ENCODE measurements at places on chromosomes 12 and 14.
A peak's percentile ranks its signal among the peaks of the same experiment; 100 is the strongest.

- no peak overlapping the region for H3K4me3 ChIP-seq
- no peak for DNase-seq
- H3K27me3 ChIP-seq: no peaks in the 10 kb centered on the region
- no peaks in the 10 kb centered on the region for H3K36me3 ChIP-seq
- H3K4me1 ChIP-seq: no peaks in the 10 kb centered on the region
These were observed 3.8 kb downstream of the SDSL start for GRCh38 chr12:113425960-113426453.

- H3K27me3 ChIP-seq: no peaks in the 10 kb centered on the region
- DNase-seq: no peak
- H3K4me1 ChIP-seq: no peaks in the 10 kb centered on the region
- H3K27ac ChIP-seq: no peak overlapping the region
These were observed 112.2 kb upstream of the FKBP4 start for GRCh38 chr12:2682296-2683251.

DNA sequence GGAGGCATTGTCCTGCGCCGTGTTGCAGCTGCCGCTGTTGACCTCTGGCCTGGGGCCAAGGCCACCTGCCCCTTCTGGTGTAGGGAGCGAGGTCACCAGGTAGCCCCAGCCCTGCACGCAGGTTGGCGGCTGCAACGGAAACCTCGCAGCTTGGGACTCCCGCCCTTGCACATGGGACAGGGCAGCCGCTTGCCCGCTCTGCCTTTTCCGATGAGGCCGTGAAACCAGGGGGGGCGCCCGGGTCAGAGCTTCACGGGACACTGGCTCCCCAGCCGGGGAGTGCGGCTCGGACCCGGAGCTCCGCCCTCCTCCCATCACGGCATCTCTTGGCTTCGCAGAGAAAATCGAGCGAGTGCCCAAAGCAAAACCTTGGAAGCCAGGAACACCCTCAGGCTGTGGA is 25.4 kb downstream of the DNAH10 start:
- H3K27ac ChIP-seq: no peak overlapping the region
- DNase-seq: no peak
- no peaks in the 10 kb centered on the region for H3K27me3 ChIP-seq
- no peaks in the 10 kb centered on the region for H3K4me1 ChIP-seq

DNA sequence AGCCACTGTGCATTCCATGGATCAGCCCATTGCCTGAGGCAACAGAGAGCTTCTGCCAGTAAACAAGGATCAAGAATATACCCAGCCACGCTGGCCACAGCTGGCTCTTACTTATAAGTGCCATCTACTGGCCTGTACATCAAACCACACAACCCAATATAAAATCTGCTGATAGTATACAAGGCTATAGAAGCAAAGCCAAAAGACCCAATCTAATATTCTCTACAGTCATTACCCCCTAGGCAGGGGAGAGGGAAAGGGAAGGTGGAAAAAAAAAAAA is 4.4 kb upstream of the FAM186B start:
- no peak overlapping the region for H3K27ac ChIP-seq
- no peak overlapping the region for H3K4me3 ChIP-seq
- H3K27me3 ChIP-seq: no peaks in the 10 kb centered on the region

- no peaks in the 10 kb centered on the region for H3K27me3 ChIP-seq
- no peaks in the 10 kb centered on the region for H3K36me3 ChIP-seq
- DNase-seq: no peak
These were observed 127.3 kb downstream of the EFCAB11 start for GRCh38 chr14:89827265-89827664.

GRCh38 chr12:131091976-131092691 is 138.4 kb downstream of the ADGRD1 start:
- peaks cover 3% of the 10 kb centered on the region for H3K27me3 ChIP-seq
- H3K4me3 ChIP-seq: no peak overlapping the region
- no peak for DNase-seq
- no peaks in the 10 kb centered on the region for H3K4me1 ChIP-seq

DNA sequence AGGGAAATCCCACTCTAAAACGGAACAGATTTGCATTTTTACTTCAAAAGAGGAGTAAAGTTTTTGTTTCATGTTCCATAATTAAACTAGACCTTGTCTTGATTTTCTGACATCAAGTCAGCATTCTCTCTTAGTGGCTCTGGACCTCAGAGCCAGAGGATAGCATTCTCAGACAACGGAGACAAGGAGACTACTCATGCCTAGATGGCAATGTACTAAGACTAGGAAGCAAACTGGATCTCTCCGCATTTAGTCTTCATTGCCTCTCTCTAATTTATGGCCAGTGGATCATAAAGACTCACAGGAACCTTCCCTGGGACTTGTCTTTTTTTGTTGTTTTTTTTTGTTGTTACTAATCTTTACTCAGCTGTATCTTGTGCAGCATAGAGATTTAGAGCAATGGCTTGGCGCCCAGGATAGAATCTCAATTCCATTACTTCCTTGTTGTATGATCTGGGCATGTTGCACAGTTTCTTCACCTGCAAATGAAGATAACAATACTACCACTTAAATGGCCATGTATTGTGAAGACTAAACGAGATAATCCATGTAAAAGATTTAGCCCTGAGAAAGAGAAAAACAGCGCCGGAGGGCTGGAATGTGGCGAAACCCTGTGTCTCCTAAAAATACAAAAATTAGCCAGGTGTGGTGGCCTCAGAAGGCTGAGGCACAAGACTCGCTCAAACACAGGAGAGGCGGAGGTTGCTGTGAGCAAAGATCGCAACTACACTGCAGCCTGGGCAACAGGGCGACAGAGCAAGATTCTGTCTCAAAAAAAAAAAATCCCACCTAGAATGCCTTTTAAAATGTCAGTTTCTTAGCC is 4.0 kb upstream of the GEMIN2 start:
- peaks cover 3% of the 10 kb centered on the region for H3K4me1 ChIP-seq
- no peak for DNase-seq
- H3K27ac ChIP-seq: no peak overlapping the region
- no peaks in the 10 kb centered on the region for H3K36me3 ChIP-seq

DNA sequence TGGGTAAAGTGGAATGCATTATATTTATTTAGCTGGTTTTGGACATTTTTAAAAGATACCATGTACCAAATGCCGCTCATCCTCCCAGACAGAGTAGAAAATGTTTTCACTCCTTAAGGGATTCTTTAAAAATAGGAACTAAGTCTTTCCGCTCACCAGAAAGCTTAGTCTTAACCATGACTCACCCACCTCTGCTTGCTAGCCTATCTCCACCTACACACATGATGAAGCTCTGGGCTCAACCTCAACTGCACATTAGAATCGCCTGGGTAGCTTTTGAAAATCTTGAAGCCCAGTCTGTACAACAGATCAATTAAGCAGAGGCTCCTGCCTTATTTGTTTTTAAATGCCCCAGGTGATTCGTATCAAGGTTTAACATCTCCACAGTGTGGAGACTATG is 260.5 kb downstream of the NEDD1 start:
- no peak overlapping the region for H3K27ac ChIP-seq
- DNase-seq: no peak
- no peak overlapping the region for H3K4me3 ChIP-seq
- H3K4me1 ChIP-seq: no peaks in the 10 kb centered on the region
- no peaks in the 10 kb centered on the region for H3K27me3 ChIP-seq

DNA sequence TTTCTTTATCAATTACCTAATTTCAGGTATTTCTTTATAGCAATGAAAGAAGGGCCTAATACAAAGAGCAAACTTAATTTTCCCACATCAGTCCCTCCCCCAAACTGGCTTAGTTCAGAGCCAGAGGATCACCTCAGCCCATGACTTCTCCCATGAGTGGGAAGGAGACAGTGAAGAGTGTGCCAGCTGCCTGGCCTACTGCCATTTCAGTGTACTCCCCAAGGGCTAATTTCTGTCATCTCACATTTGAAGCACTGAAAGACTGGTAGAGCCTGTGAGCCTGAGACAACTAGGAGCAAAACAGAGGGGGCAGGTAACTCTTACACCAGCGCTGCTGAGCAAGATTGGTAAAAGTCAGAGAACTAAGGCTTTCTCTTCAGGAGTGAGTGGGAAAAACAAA is 29.1 kb upstream of the ADAM20 start:
- peaks cover 7% of the 10 kb centered on the region for H3K36me3 ChIP-seq
- no peaks in the 10 kb centered on the region for H3K4me1 ChIP-seq
- H3K27me3 ChIP-seq: no peaks in the 10 kb centered on the region
- DNase-seq: no peak

GRCh38 chr14:73717266-73717665 is 3.1 kb upstream of the PNMA1 start:
- H3K36me3 ChIP-seq: peaks cover 5% of the 10 kb centered on the region
- no peaks in the 10 kb centered on the region for H3K27me3 ChIP-seq
- H3K4me3 ChIP-seq: no peak overlapping the region
- DNase-seq: no peak

DNA sequence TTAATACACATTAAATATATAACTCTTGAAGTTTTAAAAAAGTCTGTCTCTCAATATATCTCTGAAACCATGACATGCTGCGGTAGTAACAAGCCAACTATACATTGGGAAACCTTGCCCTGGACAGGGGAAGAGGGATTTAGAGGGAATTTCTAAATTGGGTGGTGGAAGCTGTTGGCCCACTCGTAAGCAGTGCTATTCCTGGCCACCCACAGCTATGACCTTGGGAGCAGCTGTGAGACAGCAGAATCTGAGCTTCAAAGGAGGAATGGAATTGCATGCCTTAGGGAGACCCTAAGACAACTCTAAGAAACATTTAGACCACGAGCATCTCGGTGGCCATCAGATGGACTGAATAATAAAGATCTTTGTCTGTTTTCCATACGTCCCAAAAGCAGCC is 15.8 kb upstream of the GCH1 start:
- H3K27me3 ChIP-seq: no peaks in the 10 kb centered on the region
- no peak overlapping the region for H3K4me3 ChIP-seq
- DNase-seq: no peak
- H3K4me1 ChIP-seq: no peaks in the 10 kb centered on the region
- no peaks in the 10 kb centered on the region for H3K36me3 ChIP-seq

DNA sequence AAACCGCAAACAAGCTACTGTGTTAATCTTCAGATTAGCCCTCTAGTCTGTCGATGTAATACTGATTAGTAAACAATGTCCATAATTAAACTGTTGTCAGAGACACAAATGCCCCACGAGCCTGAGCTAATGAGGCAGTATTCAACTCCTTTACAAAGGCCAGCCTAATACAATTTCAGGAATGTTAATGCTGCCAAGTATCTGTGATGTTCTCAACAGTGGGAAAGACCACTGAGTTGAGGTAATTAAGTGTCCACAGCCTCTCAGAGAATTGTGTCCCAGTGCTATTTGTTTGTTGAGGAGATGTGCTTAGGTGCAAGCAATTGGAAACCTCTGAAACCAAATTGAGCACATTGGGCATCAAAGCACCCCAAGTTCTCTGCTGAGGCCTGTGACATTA is 139.4 kb upstream of the CDKN3 start:
- H3K4me1 ChIP-seq: no peaks in the 10 kb centered on the region
- H3K27ac ChIP-seq: no peak overlapping the region
- no peak for DNase-seq
- H3K4me3 ChIP-seq: no peak overlapping the region
- no peaks in the 10 kb centered on the region for H3K36me3 ChIP-seq

DNA sequence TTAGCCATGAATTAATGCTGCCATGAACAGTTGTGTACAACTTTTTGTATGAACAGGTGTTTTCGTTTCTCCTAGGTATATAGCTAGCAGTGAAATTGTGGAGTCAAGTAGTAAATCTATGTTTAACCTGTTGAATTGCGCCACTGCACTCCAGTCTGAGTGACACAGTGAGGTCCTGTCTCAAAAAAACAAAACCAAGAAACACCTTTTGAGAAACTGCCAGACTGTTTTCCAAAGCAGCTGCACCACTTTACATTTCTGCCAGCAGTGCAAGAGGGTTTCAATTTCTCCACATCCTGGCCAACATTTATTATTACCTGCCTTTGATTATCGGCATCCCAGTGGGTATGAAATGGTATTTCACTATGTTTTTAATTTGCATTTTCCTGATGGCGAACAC is 3.3 kb upstream of the PLEKHG3 start:
- no peak overlapping the region for H3K4me3 ChIP-seq
- no peak overlapping the region for H3K27ac ChIP-seq
- no peak for DNase-seq
- no peaks in the 10 kb centered on the region for H3K27me3 ChIP-seq
- H3K36me3 ChIP-seq: no peaks in the 10 kb centered on the region

- no peaks in the 10 kb centered on the region for H3K27me3 ChIP-seq
- peak overlapping the region; percentile 48 for H3K27ac ChIP-seq
- no peak overlapping the region for H3K4me3 ChIP-seq
- no peak for DNase-seq
These were observed 39.9 kb downstream of the TMTC1 start for GRCh38 chr12:29743801-29744200.

GRCh38 chr14:92603309-92604242 is 90.0 kb downstream of the RIN3 start:
- no peaks in the 10 kb centered on the region for H3K27me3 ChIP-seq
- H3K27ac ChIP-seq: no peak overlapping the region
- H3K36me3 ChIP-seq: no peaks in the 10 kb centered on the region
- H3K4me3 ChIP-seq: no peak overlapping the region

- H3K4me1 ChIP-seq: no peaks in the 10 kb centered on the region
- H3K4me3 ChIP-seq: no peak overlapping the region
- no peaks in the 10 kb centered on the region for H3K36me3 ChIP-seq
- H3K27ac ChIP-seq: no peak overlapping the region
- DNase-seq: no peak
These were observed 316.8 kb downstream of the SSPN start for GRCh38 chr12:26512213-26512612.

GRCh38 chr14:23446291-23446851 is 10.9 kb upstream of the MYH7 start:
- no peaks in the 10 kb centered on the region for H3K27me3 ChIP-seq
- H3K36me3 ChIP-seq: no peaks in the 10 kb centered on the region
- H3K4me3 ChIP-seq: no peak overlapping the region
- no peaks in the 10 kb centered on the region for H3K4me1 ChIP-seq
- no peak for DNase-seq

DNA sequence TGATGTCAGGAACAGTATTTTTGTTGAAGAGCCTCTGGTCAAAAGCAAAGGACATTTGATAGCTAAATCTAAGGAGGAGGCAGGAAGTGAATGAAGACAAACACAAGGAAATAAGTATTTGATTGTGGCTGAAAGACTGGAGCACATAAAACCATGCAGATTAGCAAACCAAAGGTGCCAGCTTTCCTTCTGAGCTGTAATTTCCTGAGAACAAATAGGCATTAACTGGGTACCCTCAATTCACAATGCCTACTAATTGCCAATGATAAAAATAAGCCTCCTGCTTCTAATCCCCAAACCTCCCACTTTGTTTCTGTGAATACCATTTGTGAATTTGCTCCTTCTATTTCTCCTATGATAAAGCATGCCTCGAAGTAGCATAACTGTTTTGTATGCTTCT is 1279.6 kb upstream of the USP15 start:
- no peak overlapping the region for H3K4me3 ChIP-seq
- no peaks in the 10 kb centered on the region for H3K27me3 ChIP-seq
- no peaks in the 10 kb centered on the region for H3K36me3 ChIP-seq
- DNase-seq: no peak

DNA sequence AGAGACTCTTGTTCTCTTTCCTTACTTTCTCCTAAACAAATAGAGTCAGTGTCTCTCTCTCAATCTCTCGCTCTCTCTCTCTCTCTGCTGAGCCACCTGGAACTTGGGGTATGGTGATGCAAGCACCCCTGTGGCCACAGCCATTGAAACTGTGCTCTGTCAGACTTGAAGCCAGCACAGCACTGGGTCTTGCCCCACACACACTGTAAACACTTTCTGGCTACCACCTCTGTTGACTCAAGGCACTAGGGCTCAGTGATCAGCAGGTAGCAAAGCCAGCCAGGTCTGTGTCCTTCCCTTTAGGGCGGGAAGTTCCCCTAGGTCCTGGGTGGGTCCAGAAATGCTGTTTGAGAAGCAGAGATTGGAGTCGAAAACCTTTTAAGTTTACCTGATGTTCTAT is 125.9 kb upstream of the GARIN6 start:
- H3K36me3 ChIP-seq: no peaks in the 10 kb centered on the region
- H3K4me1 ChIP-seq: no peaks in the 10 kb centered on the region
- H3K27me3 ChIP-seq: no peaks in the 10 kb centered on the region
- no peak overlapping the region for H3K4me3 ChIP-seq
- no peak overlapping the region for H3K27ac ChIP-seq

Measured in breast epithelium (tissue), 4 donors.